ENCODE measurements at places on chromosomes 6 and 20.
A peak's percentile ranks its signal among the peaks of the same experiment; 100 is the strongest.

DNA sequence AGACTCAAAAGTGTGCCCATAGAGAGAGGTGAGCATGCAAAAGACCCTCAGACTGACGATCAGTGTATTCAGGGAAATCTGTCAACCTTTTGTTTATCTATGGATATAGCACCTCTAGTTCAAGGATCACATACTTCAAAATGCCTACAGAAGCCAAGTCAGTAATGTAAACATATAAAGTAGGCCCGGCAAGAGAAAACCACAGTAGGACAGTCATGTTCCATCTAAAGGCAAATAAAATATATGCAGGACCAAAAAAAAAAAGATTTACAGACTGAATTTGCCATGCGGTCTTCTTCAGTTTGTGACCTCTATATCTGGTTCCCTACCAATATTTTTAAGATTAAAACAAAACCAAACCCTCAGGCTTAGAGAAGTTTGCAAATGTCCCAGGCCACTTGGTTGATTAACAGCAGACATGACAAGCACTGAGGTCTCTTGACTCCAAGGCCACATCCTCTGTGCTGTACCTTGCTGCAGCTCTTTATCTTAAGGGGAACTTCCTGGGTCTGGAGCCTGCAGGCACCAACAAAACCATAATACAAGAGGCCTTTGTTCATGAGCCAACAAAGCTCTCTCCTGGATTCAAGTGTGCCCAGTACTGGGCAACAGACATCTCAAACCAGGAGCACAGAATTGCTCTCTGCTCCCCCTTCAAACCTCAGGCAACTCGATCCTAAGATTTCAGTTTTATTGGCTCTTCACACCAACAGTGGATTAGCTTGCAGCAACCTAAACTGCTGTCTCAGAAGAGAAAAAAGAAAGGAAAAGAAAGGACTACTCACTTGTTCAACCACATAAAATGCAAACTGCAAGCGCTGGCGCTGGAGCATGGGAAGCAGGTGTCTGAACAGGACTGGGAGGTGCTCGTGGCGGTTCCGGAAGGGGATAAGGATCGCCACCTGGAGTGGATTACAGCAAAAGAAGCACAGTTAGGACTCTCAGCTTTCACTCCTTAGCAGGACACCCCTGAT lies 71.7 kb downstream of the B4GALT5 start:
- DNase-seq, result peak; percentile 8

GRCh38 chr20:13819885-13820645 lies 35.2 kb downstream of the NDUFAF5 start:
- DNase-seq, result no peak

GRCh38 chr6:31272436-31272835 lies 544 bp upstream of the HLA-C start:
- DNase-seq, result no peak

DNA sequence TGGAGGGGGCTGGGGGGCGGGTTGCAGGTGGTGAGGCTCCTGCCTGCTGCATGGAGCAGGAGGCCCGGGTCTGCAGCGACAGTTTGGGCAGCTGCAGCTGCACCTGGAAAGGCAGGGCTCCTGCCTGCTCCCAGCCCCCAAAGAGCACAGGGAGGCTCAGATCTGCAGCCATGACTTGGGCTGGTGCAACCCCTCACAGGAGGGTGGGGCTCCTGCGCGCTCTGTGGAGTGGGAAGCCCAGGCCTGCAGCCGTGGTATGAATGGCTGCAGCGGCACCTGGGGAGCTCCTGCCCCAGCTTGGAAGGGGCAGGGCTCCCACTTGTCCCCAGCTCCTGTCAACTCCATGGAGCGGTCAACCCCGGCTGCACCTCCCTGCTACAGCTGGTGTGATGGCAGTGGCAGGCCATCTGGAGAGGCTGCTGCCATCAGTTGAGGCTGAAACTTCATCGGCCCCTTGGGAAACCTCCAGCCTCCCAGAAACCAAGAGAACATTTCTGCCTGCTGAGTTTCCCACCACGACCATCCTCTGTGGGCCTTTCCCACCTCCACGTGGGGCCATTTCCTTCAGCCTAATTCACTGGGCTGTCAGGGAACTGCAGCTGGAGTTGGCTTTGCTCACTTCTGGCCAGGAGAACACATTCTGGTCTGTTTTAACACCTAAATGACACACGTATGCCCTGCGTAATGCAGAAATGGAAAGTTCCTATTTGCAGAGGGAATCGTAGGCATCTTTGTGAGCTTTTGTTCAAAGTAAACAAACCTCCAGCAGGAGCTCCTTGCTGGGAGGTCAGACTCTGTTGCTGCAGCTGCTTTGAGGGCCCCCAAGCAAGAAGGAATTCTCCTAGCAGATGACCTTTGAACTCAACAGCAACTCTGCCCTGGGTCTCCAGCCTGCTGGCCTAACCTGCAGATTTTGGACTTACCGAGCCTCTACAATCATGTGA lies 429.0 kb downstream of the PREX1 start:
- DNase-seq, result no peak

GRCh38 chr20:45294003-45294368 lies 12.7 kb upstream of the RBPJL start:
- DNase-seq, result no peak

GRCh38 chr20:33352258-33353012 lies 48.9 kb downstream of the CDK5RAP1 start:
- no peak for DNase-seq

- DNase-seq, result no peak
Observed at GRCh38 chr20:33947709-33948295, 45.9 kb upstream of the RALY start.

- DNase-seq, result peak; percentile 9
Observed at GRCh38 chr6:13140980-13141379, 187.4 kb downstream of the TBC1D7 start.

DNA sequence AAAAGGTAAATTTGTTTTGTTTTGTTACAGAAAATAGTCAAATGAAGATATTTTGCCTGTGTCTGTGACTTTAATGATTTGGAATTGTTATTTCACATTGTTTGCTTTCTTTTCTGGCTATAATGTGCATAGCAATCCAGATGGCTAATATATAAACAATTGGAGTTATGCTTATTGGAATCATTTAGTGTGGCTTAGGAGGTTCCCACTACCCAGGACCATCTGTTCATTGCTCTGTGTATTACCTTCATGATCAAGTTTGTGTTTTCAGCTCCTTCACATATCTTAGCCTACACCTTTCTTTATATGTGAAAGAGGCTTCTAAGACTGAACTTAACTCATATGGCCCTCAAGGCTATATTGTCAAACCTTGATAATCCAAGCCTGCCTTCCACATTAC lies 232.9 kb downstream of the BCKDHB start:
- no peak for DNase-seq

- DNase-seq, result no peak
Observed at GRCh38 chr20:46823271-46823751, 71.3 kb upstream of the EYA2 start.

DNA sequence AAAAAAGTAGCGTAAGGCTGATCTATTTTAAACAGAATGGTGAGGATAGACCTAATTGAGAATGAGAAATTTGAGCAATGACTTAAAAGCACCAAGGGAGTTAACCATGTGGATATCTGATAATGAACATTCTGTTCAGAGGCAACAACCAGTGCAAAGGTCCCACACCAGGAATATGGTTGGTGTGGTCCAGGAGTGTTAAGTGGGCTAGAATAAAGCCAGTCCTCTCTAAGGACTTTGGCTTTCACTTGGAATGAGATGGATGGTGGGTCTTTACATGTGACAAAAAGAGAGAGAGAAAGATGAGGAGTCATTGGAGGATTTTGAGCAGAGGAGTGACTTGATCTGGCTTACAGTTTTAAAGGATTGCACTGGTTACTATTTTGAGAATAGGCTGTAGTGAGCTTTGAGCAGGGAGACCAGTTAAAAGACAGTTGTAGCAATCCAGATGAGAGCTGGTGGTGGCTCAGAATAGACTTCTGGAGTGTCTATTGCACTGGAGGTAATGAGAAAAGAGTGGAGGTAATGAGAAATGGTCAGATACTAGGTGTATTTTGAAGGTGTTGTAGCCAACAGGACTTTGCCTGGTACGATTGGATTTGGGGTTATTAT lies 89.8 kb downstream of the SCAF8 start:
- no peak for DNase-seq

DNA sequence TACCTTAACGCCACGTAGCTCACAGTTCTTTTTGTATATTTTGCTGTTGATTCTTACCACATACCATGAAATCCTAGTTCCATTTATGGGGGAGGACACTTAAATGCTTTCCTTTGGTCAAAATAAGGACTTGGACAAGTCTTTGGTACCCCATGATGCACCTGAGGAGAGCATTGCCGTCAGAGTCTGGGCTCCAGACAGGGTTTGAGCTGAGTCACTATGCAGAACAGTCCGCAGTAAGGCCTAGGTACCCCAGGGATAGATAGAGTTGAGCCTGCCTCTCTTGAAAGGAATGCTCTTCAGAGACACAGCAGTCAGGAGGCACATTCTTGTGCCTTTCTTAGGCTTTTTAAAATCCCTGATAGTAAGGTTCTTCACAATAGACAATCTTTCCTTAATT lies 6.0 kb downstream of the PARD6B start:
- DNase-seq, result no peak

- DNase-seq, result no peak
Observed at GRCh38 chr20:41214202-41214601, 76.9 kb downstream of the PLCG1 start.

- no peak for DNase-seq
Observed at GRCh38 chr20:6468423-6469116, 298.9 kb upstream of the BMP2 start.

DNA sequence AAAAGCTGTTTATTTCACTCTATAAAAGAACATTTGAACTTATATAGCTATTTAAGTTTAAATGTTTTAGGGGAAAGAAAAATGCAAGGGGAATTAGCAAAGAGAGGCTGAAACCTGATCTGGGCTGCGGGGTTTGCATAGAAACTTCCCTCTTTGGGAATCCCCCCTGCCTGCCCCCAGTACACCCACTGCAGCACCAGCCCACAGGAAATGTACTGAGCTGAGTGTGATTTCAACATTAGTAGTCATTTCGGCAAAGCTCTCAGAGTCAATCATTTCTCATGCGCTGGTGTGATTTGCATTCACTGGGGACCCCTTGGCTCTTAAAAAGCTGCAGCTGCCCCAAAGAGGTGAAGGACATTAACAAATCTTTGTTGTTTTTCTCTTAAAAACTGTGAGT lies 859.4 kb downstream of the MAFB start:
- DNase-seq, result no peak

GRCh38 chr6:36246506-36247268 lies 23.2 kb upstream of the PNPLA1 start:
- no peak for DNase-seq

GRCh38 chr6:104095661-104096416 lies 763.9 kb downstream of the HACE1 start:
- DNase-seq, result no peak

DNA sequence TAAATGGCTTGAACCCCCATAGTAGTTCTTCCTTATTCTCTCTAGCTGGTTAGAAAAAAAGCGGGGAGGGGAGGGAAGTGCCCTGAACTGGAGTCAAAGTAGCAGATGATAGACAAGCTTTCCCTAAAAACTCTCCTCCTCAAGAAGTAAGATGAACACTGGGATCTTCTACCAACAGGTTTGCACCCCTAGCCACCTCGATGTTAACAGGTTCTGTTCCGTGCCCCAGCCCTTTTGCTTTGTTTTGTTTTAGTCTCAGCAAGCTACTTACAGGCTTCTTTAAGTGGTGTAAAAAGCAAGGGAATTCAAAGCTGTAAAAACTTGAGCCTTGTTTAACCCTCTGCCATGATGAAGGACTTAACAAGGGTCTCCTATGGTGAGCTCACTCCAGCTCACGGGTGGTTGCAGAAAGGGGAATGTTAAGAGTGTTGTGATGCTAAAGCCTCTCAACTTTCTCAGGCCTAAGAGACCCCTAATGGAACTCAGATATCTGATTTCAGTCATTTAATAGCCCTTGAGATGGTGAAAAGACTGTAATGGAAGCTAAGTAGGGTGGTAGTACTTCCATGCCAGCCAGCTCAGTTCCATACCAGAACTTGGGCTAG lies 106.0 kb downstream of the FOXO3 start:
- no peak for DNase-seq

DNA sequence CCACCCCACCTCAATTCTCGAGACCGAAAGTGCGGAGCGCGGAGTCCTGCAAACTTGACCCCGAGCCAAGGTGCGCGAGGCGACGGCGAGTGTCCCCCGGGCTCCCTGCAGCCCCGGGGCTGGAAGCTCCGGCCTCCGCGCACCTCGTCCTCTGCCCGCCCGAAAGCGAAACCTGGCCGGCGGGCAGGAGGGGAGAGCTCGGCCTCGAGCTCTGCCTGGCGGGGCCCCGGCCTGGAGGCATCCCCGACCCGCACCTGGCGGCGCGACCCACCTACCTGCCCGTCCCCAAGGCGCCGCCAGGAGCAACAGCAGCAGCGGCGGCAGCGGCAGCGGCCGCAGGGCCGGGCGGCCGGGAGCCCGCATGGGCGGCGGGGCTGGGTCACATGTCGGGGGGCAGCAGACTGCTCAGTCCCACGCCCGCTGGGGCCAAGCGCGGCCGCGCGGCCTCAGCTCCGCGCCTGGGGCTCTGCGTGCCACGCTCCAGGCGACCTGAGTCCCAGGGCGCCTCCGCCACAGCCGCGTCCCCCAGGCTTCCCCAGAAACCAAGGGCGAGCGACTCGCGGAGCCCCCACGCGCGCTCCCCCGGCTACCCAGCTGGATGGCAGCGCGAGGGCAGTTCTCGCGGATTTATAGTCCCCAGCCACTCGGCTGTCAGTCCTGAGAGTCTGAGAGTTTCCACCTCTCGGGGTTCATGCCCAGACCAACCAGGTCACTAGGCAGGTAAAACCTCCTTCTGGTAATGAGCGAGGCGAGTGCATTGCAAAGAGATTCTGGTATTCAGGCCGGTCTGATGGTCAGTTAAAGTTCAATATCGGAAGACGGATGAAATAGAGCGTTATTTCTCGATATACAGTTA lies at the start of gene IL20RA:
Gene IL20RA (minus strand): TSS at position 600 of the 856 bp plus-strand sequence. CDS start 237 bp downstream, at position 363.
- no peak for DNase-seq

DNA sequence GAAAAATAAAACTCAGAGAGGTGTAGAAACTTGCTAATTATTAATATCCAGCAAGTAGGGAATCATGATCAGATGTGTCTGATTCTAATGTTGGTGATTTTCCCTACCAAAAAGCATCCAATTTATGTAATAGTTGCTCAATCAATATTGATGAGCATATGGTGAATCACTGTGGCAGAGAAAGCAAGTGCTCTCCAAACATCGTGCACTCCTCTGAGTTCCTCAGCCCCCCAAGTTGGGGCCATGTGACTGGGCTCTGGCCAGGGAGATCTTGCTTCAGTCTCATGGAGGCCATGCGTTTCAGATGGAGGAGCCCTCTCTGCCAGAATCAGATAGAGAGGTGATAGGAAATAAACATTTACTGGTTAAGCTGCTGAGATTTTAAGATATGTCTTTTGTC lies 133.2 kb upstream of the LY86 start:
- no peak for DNase-seq

GRCh38 chr6:158396136-158396535 lies 83.9 kb downstream of the TULP4 start:
- no peak for DNase-seq

DNA sequence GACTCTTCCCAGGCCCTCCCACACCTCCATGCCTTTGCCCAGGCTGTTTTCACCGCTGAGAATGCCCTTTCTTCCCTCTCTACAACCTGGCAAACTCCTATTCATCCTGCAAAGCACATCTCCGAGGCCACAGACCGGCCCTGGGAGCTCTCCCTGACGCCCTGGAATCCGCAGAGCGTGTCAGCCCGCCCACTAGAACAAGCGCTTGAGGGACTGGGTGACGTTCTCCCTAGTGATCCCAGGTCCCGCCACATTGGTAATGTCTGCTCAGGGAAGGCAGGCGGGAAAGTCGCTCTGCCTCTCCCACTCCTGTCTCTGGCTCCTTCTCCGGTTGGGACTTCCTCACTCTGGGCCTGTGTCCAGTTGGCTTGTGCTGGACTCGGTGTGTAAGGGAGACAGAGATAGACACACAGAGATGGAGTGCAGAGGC lies 61.6 kb downstream of the SRC start:
- DNase-seq, result no peak

Measured in anterior cingulate cortex (tissue), 58 donors.